ENCODE measurements at places on chromosomes 7 and 10.

DNA sequence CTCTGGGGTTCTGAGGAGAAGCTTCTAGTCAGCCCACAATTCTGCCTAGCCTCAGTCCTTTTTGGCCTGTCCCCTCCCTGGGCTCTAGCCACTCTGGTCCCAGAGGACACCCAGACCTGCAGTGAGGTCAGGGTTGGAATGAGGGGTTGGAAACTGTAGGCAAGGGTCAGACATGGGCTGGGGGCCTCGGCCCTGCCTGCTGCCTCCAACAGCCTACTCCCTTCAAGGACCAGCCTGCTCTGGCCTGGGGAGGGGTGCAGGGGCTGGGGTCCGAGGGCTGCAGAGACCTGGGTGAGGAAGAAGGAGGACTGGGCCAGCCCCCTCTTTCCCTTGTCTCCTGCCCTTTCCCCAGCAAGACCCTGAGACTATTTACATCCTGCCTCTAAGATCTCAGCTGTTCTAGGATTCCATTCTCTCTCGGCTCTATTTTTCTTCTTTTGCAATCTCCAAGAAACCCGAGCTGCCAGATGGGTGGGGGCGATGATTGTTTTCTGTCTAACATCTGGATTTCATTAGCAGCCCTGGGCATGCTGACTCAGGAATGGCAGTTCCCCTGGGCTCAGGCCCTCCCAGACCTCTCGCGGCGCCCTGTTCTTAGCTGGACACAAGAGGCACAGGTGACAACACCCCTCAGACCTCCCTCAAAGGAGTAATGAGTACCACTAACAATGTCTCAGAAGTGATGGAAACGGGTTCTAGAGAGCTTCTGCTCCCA lies 23.1 kb downstream of the ZCCHC24 start:
- peak; percentile 46 for DNase-seq

GRCh38 chr10:132471125-132471451 lies 66.5 kb upstream of the INPP5A start:
- peak; percentile 11 for DNase-seq

- no peak for DNase-seq
Measured at GRCh38 chr10:70337201-70337651, 45.2 kb downstream of the LRRC20 start.

- no peak for DNase-seq
Measured at GRCh38 chr10:74292871-74293427, 141.9 kb downstream of the ADK start.

- DNase-seq: no peak
Measured at GRCh38 chr7:32943252-32944030, 13.8 kb upstream of the FKBP9 start.

DNA sequence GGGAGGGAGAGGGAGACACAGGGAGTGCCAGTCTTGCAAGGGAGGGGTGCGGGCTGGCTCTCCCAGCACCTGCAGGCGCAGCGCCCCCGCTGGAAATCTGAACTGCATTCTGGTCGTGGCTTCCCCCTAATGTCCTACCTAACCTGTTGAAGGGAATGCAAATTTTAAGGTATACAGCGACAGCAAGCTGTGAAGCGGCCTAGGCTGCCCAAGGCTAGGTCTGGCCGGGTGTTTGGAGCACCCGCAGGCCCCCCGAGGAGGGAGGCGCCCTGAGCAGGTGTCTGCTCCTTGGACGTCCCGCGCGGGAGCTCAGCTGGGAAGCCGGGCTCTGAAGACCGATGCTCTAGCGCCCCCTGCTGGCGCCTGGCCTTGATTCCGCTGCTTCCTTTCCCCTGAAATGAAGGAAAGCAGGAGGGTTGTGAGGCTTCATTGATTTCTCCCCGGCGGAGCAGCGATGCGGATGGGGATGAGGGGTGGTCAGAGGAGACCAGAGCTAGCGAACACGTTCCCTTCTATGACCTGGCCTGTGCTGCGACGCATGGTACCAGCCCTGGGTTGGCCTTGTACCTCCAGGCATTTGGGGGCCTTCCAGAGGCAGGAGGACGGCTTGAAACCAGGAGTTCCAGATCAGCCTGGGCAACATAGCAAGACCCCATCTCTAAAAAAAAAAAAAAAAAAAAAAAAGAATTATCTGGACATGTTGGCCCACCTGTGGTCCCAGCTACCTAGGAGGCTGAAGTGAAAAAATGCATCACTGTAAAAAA lies 601.3 kb downstream of the GALNT17 start:
- peak; percentile 99 for DNase-seq

Measured in pancreas (tissue), 10 donors.